Brain (organoid and tissue), 16 donors: ENCODE measurements at places on chromosomes 1 and 21.

GRCh38 chr1:94350350-94350924 is 67.8 kb upstream of the ABCD3 start:
- DNase-seq = no peak

GRCh38 chr1:231919239-231919885 is 292.8 kb downstream of the DISC1 start:
- DNase-seq = no peak

GRCh38 chr1:31151402-31151801 is 85.9 kb upstream of the PUM1 start:
- DNase-seq = no peak

DNA sequence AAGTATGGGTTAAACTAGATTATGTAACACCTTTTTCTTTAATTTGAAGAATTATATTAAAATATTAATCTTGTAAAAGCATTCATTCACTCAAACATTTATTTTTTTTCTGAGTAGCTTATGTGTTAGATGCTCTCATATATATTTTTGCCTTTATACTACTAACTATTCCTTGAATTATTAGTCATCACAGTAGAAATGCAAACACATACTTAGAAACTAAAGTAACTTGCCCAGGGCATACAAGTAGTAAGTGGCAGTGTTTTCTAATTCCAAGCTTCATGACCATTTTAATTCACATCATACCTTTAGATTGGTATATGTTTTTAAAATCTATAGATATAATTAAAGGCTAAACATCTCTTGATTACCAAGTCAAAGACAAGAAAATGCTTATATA is 1271.0 kb downstream of the BRINP3 start:
- DNase-seq = no peak

DNA sequence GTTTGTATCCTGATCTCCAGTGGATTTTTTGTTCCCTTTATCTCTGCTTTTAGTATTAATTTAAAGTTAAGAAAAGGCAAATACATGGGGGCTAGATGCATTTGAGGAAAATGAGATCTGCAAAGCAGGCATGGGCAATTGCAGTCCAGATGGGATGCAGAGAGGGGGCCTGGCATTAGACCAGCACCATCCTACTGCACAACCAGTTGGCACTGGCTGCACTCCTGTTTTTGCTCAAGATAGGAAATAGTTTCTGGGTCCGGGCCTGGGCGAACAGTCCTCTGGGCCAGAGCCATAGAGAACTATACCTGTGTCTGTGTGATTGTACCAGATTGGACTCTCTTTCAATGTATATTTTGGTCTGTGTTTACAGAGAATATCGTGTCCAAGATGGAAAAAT is 34.0 kb upstream of the LEPR start:
- no peak for DNase-seq

DNA sequence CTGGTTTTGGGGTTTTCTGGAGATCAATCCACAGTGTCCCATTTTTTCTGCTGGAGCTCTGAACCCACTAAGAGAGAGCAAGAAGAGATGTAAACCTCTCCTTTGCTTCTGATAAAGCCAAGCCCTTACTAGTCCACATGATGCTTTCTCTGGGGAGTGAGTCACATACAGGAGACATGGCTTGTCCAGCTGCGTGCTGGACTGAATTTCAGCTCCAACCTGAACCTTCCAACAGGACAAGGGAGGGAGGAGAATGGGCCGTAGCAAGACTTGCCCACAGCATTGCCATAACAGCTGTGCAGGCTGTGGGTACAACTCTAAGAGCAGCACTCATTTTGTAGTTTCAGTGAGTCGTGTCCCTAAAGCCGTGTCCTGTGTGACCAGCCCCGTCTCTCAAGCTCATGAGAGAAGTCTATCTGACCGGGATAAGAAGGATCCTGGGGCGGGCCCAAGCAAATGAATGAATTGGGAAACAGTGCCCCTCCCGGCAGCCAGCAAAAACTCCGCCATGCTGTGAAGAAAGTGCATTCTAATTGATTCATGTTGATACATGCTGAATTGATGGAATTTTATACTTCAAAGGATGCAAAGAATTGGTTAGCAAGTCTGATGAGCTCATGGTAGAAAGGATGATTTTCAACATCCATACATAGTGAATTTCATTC is 195.2 kb downstream of the GABPA start:
- no peak for DNase-seq

DNA sequence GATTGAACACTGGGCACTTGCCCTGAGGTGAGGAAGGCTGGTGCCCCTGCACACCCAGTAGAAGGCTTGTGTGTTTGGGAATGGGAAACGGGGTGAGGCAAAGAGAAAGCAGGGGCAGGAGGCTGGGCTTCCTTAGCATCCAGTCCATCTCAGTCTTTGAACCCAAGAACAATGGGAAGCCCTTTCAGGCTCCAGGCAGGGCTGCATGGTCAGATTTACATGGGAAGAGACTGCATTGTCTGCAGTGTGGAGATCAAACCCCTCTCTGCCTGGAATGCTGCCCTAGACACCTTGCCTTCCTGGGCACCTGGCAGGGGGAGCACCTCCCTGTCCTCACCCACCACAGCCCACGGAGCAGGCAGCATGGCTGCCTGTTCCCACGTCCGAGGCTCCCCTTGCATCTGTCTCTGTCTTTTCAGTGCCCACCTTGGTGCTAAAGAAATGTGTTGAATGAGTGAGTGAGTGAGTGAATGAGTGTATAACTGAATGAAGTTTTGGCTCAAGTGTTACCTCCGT is 268.5 kb downstream of the GRIK3 start:
- no peak for DNase-seq

- DNase-seq = peak; percentile 47
Measured at GRCh38 chr1:12594966-12595756, 22.8 kb downstream of the DHRS3 start.

DNA sequence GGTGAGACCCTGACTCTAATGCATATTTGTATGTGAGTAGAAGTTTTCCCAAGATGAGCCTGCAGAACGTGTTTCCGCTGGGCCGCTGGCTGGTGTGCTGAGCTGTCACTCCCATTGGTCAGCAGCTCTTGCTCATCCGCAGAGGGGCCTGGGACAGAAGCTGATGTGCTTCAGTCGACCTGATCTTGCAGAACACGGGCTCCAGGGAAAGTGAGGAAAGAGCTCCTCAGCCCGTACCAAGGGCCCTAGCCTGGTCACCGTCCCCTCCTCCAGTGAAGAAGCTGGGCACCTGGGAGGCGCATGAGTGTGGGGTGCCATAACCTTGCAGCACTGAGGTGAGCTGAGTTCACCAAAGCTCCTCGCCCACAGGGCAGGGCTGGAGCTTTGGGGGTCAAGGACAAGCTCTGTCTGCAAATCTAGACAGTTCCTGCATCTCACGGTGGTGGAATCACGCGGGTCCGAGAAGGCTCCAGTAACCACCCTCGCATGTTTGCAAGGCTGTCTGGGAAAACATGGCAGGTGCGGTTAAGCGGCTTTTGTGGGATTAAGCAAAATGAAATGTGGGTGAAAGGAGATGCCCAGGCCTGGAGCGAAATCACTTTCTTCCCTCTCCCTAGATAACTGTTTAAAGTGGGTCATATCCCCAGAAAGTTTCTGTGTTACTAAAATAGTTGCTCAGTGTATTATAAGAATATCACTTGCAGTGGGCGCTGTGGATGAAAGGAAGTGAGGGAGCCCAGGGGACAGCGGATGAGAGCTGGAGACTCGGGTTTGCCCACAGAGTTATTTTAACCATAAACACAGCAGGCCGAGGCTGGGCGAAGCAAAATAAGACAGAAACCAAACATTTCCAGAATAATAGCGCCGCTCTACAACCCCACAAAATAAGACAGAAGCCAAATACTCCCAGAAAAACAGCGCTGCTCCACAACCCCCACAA is 33.1 kb upstream of the LRRC3 start:
- DNase-seq = no peak

GRCh38 chr1:32798191-32798590 is 19.0 kb downstream of the YARS1 start:
- no peak for DNase-seq

DNA sequence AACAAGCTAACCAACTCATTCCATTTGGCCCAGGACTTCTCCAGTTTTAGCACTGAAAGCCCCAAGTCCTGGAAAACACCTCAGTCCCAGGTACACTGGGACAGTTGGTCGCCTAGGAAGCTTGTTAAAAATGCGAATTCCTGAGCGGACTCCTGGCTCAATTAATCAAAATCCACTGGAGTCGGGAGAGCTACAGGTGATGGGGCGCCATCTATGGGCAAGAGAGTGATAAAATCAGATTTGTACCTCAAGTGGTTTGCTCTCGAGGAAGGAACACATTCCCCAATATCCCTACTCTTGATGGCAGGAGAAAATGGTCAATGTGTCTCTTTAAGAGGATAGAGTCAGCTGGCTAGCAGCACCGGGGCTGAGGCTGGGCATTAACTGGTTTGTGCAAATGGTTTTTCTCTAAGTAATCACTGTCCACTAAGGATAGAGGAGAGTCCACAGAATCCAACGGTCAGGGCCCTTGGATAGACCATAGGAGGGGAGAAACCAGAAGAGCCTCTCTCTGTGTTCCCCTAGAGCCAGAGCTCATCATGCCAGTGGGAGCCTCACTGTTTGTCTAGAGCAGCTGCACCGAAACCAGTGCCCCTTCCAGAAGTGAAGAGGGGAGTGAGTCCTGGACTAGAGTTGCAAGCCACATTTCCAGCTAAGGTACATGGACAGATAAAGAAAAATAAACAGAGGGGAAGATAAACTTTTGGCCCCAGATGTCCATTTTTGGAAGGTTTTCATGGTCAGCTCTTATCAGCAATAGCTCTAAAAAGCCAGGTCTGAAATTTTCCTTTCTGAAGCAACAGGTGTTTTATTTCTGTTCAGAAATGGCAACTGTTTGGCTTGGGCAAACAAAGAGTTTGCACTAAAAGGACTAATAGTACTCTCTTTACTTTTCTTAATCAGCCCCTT is 148.5 kb downstream of the TENT5C start:
- peak; percentile 48 for DNase-seq

DNA sequence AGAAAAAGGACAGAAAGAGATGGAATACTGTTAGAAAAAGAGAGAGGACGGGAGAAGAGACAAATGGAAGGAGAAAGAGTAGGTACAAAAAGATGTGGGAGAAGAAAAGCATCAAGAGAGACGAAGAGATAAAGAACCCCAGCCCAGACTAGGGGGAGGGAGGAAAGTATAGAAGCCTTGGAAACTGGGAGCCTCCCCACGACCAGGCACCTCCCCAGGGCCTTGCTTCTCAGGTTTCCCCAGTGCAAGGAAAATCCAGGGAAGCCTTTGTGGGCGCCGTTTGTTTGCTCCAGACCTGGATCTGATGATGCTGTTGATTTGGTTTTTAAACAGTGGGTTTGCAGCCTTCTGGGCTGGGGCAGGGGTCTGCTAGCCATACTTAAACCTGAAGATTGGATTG is 15.2 kb upstream of the ALX3 start:
- DNase-seq = no peak

DNA sequence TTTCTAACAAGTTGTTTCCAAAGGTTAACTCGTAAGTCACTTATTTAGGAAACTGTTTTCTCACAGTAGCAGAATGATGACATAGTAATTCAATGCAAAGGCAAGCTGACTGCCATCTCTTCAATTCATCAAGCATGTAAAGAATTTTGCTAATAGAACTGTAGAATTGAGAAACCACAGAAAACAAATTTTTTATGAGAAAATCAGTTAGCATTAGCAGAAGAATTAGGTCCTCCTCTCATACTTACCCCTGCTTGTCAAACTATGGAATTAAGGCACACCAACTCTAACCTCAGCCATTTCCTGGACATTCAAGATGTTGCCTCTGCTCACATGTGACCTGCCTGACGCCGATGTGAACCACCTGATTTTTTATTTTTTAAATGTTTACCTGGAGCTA is 115.2 kb downstream of the LRRC40 start:
- no peak for DNase-seq

GRCh38 chr1:228857611-228858010 is 122.3 kb downstream of the RHOU start:
- DNase-seq = no peak

DNA sequence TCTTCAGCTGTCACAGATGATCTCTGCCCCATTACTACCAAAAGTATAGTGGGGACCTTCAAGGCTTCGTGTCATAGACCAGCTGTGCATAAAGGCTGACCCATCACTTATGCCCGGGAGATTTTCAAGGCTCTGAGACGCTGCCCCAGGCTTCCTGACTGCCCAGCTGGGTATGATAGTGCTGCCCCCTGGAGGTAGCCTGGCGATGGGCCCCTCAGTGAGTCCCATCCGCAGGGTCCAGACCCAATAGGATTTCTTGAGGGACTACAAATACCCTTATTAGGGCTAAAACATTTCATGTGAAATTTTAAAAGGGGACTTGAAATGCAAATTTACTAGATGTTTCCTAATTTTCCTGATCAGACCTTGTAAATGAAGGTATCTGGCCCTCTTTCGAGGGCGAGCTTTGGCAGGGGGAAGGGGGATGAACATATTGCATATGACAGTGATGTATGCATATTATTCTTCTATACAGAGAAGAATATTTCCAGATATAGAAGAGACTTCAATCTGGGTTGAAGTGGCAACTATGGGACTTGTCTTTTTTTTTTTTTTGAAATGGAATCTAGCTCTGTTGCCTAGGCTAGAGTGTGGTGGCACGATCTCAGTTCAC is 11.7 kb upstream of the FCMR start:
- DNase-seq = no peak

- no peak for DNase-seq
Measured at GRCh38 chr1:78765489-78765888, 115.9 kb downstream of the IFI44 start.

DNA sequence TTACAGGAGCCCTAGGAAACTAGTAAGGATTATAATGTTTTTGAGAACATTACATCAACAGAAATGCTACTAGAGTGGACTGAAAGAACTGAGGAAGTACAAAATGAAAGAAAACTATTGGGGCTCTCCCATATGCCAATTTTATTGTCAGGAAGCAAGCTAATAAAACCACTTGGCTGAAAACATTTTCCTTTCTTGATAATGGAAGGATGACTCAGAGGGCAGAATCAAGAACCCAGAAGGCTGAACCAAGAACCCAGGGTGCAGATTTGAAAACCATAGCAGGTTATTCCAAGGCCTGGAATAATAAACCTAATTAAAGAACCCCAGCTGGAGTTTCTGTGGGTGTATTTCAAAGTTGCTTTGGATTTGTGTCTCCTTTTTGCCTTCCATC is 70.7 kb downstream of the RPE65 start:
- no peak for DNase-seq

- DNase-seq = no peak
Measured at GRCh38 chr1:202017749-202018467, 7.5 kb downstream of the ELF3 start.

DNA sequence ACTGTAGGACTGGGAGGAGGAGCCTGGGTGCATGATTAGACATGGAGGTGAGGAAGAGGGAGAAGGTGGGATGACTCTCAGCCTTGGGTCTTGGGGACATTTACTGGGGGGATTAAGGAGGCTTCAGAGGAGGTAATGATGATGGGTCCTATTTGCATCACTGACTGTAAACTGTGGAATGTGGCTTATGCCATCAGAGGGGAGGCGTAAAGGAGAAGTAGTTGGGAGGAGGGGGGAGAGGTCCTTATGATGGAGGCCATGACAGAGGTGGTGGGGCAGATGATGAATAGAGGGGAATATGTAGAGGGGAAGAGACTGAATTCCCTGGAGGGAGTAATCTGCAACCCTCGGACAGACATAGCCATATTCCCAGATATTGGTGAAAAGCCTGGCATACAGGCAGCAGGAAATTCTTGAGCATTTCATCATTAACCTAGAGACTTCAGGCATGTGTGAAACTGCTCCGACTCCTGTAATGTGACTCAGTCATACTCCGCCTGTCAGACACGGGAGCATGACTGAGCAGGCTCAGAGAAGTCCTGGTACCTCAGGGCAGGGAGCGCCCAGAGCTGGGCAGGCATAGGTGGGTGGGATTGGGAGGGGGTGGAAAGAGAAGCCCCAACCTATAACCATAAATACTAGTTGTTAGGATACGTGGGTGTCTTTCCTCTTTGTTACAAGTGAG is 8.0 kb upstream of the LCE5A start:
- DNase-seq = no peak
